H1 (cell line): ENCODE measurements at places on chromosomes 2 and 18. TPM values are rescaled to one million over a fixed set of nuclear protein-coding genes. Genes with fewer than 3 reads are reported as not detected.

Gene SMCHD1
- total RNA-seq = 32.0 and 32.4 TPM in 2 replicates

Gene SPATA3
- total RNA-seq = not detected in 2 replicates

GRCh38 chr2:16022548-16023240 is 82.3 kb downstream of the MYCN start:
- DNase-seq = no peak
- peaks cover 11% of the 10 kb centered on the region for H3K4me1 ChIP-seq
- H3K27me3 ChIP-seq = no peaks in the 10 kb centered on the region

DNA sequence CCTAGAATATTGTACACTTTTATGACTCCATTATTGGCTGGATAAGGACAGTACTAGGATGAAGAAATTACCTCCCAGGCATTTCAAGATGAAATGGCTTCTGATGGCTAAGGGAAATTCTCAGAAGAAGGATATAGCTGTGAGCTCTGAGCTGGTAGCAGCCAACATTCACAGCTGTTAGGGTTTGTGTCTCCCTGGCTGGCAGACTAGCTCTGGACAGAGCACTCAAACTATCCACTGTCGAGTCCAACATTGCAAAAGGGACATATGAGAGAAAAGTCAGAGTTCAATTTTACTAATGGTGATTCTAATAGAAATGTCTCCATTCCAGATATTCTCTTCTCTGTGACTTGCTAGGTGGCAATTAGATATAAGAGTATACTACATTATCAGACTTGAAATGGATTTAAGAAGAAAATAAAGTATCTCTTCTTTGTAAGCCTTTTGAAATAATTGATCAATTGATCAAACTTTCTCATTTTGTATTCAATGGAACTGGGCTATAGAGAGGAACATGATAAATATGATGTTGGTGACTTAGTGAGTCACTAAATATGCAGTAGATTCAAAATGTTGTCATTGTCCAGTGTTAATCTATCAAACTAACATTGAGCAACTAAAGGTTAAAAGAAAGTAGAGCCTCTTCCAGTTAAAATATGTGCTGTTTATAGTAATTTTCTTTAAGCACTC is 1920.3 kb downstream of the SUCLG1 start:
- no peaks in the 10 kb centered on the region for H3K36me3 ChIP-seq
- H3K4me1 ChIP-seq = no peaks in the 10 kb centered on the region
- H3K27ac ChIP-seq = no peak overlapping the region
- DNase-seq = no peak
- H3K4me3 ChIP-seq = no peak overlapping the region
- H3K27me3 ChIP-seq = no peaks in the 10 kb centered on the region

DNA sequence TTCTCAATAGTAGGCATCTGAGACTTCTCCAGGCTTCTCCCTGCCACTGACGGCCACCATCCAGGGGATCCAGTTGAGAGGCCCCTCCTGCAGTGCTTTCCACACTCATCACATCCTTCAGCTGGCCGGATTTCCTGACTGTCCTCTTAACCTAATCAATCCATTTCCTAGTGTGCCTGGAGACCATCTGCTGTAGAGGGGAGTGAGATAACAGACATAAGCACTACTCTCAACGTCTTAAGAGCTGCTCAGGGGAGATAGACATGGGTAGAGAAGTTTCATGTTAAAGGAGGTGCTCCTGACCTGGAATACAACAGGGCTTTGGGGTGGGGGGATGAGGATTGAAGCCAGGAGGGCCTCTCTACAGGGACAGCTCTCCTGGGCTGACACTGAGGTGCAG is 14.2 kb downstream of the SPR start:
- no peak overlapping the region for H3K4me3 ChIP-seq
- no peak for DNase-seq

DNA sequence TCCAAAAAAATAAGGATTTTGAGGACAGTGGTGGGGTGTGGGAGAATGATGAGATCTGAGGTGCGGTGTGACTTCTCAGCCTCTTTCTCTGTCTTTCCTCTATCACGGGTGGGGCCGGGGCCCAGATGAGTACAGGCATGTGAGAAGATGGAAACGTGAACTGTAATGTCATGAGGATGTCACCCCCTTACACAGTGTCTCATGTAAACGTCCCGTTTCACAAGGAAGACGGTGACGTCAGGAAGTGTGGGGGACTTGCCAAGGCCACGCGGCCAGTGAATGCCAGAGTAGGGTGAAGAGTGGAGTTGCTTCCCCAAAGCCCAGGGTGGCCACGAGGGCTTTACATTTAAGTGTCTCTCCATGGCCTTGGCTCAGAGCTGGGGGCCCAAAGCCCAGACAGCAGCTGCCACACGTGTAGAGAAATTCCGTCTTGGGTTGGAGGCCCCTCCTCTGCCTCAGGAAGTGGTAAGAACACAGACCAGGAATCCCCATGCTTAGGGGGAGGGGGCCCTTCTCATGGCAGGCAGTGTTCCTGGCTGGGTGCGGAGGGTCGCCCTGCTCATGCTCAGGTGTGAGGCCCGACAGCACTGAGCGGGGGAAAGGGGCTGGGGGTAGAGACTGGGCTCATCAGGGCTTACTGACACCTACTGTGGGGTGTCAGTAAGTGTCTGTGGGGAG is 80.9 kb upstream of the SMAD7 start:
- no peaks in the 10 kb centered on the region for H3K27me3 ChIP-seq
- H3K4me1 ChIP-seq = no peaks in the 10 kb centered on the region
- H3K36me3 ChIP-seq = no peaks in the 10 kb centered on the region
- DNase-seq = peak; percentile 41
- H3K4me3 ChIP-seq = no peak overlapping the region
